ENCODE measurements at places on chromosomes 1 and 21.

- peak; percentile 13 for DNase-seq
Observed at GRCh38 chr1:167756730-167757405, 35.1 kb downstream of the MPZL1 start.

- peak; percentile 39 for DNase-seq
Observed at GRCh38 chr1:147579532-147579931, 38.2 kb downstream of the BCL9 start.

DNA sequence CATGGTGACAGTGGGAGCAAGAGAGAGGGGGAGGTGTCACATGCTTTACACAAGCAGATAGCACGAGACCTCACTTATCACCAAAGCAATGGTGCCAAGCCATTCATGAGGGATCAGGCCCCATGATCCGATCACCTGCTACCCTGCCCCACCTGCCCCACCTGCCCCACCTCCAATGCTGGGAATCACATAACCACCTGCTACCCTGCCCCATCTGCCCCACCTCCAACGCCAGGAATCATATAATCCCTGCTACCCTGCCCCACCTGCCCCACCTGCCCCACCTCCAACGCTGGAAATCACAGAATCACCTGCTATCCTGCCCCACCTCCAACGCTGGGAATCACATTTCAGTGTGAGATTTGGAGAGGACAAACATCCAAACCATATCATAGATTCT lies 10.6 kb upstream of the AIRE start:
- DNase-seq, result no peak

- DNase-seq, result peak; percentile 35
Observed at GRCh38 chr1:235206533-235207208, 45.6 kb upstream of the RBM34 start.

GRCh38 chr1:182169203-182169602 lies 107.7 kb upstream of the ZNF648 start:
- no peak for DNase-seq

- DNase-seq, result no peak
Observed at GRCh38 chr1:189654906-189655305, 822.8 kb downstream of the BRINP3 start.

DNA sequence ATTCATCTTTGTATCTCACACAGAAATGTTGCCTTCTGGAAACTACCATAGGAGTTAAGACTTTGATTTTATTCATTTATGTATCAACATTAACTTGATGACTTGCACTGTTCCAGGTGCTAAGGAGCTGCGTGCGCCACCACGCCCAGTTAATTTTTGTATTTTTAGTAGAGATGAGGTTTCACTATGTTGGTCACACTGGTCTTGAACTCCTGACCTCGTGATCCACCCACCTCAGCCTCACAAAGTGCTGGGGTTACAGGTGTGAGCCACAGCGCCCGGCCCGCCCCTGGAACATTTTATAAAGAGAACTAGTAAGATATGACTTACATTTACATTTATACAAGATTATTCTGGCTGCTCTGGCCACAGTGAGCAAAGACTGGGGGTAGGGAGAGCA lies 252.2 kb downstream of the FAF1 start:
- DNase-seq, result no peak

- DNase-seq, result no peak
Observed at GRCh38 chr1:25948641-25949040, 42.4 kb upstream of the STMN1 start.

DNA sequence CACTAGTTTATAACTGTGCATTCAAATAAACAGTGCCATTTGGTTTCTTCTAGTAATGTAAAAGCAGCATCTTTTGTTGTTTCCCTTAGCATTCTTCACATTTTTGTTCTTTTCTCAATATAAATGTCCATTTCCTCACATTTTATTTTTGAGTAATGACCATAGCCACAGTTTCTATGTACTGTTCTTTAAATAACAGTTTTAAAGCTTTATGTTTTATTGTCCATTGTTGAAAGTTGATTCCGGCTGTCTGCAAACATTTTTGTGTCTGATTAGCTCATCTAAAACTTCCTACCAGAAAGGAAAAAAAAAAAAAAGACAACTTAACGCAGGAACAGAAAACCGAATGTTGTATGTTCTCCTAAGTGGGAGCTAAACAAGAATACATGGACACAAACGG lies 139.7 kb downstream of the MAGI3 start:
- peak; percentile 6 for DNase-seq

- DNase-seq, result no peak
Observed at GRCh38 chr1:234475167-234475793, 3.7 kb downstream of the TARBP1 start.

Data from astrocyte of the hippocampus (primary cell).